ENCODE measurements at places on chromosomes 16 and 17.

DNA sequence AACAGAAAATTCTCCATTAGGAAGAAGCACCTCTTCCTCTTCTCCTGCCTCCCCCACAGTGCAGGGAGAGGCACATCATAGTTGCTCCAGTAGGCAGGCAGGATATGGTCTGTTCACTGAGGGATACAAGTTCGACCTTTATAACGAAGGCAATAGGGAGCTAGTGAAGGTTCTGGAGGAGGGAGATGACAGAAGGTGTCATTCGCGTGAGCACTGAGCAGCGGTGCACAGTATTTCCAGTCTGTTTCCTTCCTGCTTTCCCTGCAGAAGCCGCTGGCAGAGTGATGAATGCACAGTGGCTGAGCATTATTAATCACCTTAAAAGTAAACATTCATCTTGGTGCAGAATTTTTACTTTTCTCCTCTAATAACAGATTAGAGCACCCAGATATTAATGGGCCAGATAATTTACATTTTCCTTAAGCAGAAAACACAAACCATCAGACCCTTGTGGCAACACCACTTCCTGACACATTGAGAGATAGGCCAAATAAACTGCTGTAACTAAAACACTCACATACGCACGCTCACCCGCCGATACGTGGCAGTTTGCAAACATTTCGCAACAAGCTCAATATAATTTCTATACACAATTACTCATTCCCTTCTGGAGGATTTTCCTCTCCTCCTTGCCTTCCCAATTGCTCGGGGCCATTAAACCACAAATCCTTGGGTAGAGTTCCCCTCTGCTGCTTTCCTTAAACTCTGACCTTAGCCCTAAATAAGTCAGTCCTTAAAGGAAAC, 69.5 kb downstream of the AIPL1 start:
- DNase-seq = no peak

DNA sequence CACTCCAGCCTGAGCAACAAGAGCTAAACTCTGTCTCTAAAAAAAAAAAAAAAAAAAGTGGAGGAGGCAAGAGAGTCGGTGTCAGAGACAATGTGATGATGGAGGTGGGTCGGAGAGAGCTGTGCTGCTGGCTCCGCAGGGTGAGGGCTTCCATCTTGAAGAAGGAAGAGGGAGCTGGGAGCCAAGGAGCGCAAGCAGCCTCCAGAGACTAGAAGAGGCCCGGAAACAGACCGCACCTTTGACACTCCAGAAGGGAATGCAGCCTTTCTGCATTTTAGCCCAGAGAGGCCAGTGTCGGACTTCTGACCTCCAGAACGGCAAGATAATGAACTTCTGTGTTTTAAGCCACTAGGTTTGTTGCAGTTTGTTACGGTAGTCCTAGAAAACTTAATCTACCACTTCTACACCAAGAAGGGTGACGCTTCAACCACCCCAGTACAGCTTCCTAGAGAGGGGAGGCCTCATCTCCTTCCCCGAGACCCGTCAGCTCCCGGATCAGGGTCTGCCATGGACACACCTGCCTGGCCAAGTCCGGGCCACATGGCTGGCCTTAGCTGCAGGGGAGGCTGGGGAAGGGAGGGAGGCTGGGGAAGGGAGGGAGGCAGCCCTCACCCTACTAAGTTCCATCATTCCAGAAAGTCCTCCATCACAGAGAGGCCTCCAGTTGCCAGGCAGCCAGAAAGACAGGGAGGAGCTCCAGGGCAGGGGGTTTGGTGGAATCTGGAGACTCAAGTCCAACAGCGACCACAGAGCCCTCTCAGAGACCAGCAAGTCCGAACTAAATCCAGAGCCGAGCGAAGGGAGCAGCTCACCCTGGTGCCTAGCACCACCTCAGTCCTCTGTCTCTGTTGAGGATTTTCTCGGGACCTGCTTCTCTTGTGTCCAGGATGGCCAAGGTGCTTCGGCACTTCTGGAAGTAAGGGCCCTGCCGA, 13.2 kb upstream of the RBFOX3 start:
- DNase-seq = peak; percentile 2

DNA sequence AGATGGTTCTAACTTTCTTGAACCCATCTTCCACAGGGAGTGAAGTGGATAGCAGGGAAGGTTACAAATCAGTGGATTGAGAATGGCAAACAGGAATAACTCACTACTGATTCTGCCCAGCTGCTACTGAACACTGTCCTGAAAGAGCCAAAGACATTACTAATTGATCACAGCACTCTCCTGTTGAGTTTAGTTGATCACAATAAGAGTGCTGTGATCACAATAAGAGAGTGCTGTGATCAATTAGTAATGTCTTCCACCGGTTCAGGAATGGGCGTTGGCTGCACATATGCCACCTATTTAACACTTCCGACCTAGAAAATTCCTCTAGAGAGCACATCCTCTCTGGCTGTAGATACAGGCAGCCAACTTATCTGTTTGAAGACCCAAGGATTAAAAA, 11.4 kb downstream of the CFAP97D1 start:
- no peak for DNase-seq

- no peak for DNase-seq
Observed at GRCh38 chr17:82920150-82920549, 80.3 kb upstream of the ZNF750 start.

- no peak for DNase-seq
Observed at GRCh38 chr17:81210868-81211267, 11.9 kb downstream of the CEP131 start.

DNA sequence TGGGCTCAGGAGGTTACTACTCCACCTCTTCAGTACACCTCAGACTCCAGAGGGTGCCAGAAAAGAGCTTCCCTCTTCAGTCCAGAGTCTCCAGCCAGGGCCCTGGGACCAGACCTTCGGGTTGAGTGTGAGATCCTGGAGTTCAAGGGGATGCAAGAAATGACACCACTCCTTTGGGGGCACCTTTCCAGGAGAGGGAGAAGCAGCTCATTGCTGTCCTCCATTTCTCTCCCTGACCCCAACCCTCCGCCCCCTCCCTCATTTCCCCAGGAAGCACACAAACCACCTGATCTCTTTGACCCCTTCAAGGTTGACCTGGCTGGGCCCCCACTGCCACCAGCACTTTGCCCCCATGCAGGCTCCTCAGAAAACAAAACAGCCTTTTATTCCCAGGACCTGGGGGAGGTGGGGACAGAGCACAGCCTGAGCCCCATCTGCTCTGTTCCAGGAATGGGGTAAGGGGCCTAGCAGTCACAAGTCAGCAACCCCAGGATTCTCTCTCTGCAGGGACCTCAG, 21.4 kb downstream of the CDH5 start:
- DNase-seq = no peak

DNA sequence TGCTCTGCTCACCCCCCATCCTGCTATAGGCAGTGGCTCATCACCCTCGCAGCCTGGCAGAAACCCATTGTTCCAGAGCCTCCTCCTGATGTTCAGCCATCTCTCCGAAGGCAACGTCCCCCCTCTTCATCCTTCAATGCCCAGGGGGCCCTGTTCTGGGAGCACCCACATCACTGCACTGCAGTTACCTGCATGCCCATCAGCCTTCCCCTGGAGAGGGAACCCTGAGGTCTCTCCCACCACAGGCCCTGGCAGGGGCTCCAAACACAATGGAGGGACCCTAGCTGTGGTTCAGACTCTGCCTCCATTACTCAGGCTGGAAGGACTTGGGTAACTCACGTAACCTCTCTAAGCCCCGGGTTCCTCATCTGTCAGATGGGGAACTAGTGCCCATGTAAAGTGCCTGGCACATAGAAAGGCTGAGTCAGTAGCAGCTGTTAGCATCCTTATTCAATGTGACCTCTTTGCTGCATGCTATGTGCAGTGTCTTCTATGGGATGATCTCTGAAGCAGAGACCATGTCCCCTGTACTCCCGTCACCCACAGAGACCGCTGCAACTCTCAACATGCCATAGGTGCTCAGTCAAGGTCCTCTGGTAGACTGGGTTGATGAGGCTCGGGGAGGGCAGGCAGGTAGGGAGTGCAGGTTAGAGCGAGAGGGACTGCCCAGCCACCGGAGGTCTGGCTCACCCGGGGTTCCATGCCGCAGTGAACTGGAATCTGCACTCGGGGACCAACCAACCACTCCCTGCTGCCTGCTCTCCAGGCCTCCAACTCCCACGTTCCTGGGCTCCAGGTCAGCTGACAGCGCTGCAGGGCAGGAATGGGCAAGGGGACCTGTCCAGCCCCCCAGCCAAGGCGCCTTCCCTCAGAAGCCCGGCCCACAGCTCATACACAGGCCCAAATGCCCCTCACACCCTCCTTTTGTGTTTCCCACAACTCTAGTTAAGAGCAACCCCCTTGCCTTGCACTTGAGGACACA, 233.2 kb downstream of the ZNF423 start:
- DNase-seq = no peak

DNA sequence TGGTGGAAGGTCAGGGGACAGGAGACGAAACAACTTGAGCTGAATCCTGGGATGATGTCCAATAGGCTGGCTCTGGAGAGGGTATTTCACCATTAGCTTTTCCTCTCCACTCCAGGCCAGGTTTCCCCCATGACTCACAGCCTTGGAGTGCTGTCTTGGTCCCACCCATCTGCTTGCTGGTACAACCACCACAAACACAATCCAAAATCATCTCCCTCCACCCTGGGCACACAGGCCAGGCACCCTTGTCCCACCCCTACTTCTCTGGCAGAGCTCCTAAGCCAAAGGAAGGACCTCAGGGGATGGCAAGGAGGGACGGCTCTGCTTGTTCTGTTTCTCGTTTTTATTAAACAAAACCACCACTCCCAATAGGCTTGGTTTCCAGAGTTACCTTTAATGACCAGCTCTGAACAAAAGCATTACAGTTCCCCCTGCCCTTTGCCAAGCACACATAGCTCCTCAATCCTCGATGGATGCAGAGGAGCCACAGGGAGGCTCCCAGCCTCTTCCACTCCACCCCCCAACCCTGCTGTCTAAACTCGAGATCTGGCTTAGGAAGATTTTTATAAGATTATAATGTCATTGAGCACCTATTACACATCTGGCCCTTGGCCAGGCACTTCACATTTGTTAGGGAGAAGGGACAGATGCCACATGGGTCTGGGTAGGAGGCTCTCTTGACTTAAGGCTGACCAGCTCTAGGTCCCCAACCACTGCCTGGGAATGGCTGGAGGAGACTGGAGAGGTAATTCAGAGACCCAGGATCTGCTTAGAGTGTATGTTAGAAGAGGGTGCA, 13.3 kb downstream of the CAVIN1 start:
- peak; percentile 87 for DNase-seq

GRCh38 chr17:50154604-50155003, 4.1 kb upstream of the PPP1R9B start:
- no peak for DNase-seq

GRCh38 chr16:48608452-48608851, 1.5 kb downstream of the N4BP1 start:
- no peak for DNase-seq

DNA sequence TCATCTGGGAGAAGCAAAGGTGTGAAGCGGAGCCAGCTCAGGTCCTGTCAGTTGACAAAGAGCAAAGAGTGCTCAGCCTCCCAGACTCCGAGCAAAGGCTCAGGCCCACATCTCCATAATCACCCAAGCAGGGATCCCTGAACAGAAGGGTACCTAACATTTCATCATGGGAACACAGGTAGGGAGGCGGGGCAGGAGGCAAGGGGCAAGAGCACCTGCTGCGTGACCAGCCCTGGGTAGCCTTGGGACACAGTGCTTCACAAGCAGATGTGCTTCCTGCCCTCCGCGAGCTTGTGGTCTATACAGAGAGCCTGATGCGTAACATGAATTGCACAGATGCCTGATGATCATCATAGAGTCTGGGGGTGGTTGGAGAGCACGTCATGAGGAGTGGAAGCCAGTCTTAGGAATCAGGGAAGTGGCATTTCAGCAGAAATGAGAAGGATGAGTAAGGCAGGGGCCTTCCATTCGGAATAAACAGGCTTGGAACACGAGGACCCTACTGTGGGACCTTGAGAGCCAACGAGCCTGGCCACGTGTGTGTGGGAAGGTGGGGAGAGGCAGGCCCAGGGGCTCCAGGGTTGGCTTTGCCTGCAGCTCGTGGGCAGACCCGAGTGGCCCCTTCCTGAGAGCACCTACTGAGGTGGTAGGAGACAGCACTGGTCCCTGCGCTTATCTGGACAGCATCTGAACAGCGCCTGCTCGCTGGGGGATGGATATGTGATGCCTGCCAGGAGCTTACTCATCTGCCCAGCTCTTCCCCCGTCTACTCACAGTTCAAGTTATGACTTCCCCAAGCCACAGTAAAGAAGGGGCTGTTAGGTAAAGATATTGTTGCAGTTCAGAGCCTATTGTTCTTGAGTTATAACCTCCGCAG, 125.8 kb downstream of the CCDC182 start:
- peak; percentile 80 for DNase-seq

DNA sequence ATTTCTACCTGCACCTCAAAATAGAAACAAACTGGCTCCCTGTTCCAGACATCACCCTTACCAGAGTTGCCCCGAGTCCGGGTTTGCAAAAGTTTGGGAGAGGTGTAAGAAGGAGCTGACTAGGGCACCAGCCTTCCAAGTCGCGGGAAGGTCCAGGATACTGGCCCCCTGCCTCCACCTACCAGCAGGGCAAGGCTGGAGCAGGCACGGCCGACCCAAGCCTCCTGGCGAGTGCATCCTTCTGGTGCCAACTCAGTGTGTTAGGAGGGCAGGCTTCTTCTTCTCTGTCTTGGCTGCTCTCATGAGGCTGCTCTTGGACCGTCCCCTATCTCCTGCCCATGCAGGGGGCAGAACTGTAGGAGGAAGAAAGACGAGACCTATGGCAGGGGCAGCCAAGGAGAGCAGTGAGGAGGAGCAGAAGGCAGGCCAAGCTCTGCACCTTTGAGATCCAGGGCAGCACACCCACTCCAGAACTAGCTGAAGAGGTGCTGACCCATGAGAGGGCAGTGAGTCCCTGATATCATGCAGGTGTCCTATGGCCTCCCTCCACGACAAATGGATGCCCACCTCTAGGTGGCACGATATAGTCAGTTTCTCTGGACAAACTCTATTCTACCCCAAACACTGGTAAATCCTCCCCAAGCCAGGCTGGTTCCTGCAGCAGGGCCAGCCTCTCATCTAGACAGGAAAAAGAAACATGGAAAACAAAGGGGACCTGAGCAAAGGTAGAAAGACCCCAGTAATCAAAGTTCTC, 54.4 kb downstream of the CYTH1 start:
- DNase-seq = no peak

DNA sequence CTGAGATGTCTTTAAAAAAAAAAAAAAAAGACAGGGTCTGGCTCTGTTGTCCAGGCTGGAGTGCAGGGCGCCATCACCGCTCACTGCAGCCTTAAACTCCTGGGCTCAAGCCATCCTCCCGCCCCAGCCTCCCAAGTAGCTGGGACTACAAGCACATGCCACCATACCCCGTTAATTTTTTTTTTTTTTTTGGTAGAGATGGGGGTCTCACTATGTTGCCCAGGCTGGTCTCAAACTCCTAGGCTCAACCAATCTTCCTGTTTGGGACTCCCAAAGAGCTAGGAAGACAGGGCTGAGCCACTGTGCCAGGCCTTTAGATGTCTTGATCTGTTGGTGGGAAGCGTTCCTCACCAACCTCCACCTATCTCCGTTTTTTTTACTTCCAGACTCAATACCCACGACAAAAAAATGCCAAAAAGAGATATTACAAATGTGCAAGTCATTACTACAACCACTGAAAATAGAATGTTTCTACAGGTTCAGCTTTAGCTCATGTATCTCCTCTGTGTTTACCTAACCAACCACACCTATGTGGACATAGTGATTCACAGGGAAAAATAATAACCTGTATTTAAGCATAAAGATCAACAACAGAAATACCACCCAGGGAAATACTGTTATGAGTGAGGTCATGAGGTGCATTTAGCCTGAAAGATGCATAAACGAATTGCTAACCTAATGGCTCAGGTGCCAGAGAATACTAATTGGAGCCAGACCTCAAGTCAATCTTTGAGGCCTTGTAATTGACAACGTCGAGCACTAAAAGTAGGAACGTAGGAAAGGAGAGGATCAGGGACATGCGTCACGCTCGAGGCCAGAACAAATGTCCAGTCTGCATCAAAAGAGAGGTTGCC, 22.6 kb downstream of the NACA2 start:
- DNase-seq = no peak

Data from adrenal gland (tissue), 19 donors.